Activated CD4-positive, alpha-beta memory T cell treated with anti-CD3 and anti-CD28 coated beads, Interleukin-2, amount 10 ng/mL, durations not matched to agents 7 days and 5 days (primary cell): ENCODE measurements at places on chromosomes 4 and X. TPM values are rescaled to one million over a fixed set of nuclear protein-coding genes. Genes with fewer than 3 reads are reported as not detected.

DNA sequence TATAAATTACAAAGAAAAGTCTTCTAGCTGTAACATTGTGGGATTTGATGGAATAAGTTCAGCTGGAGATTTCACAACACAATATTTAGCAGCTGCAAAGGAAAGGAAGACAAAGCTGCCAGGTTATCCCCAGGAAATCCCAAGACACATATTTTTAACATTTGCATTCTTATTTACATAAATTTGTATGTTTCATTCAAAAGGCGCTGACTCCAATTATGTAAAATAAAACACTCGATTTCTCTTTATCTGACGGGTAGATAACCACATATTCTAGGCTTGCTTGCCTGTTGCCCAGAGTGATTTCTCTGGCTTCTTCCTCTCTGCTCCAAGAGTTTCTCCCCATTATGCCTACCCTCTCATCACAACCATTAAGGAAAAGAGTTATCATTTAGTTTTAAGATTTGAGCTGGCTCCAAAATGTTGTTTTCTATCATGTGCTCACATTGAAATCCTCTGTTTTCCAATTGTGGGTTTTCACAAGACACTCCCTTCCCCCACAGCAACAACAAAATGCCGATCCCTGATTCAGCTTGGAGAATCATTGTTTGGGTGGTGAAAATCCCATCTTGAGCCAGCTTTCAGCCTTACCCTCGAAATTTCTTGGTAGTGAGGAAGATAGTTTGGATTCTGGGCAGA, 128.2 kb upstream of the RASGEF1B start:
- no peak for DNase-seq

The ATRX gene
- 67.6 TPM for total RNA-seq

DNA sequence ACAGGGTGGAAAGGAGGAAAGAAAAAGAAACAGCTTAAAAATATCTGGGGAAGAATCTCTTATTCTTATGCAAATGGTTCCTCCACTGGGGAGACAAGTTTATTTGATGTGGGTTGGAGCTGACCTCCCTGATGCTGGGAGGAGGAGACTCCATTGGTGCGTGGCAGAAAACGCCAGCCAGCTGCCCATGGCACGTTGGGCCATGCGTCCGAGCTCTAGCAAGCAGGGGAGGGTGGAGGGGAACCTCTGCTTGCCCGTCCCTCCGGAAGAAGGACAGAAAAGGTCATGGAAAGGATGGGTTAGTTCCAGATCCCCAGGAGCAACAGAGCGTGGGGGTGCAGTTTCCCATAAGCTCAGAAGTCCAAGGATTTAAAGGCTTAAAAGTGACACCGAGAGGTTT, 210.4 kb downstream of the KLHL4 start:
- DNase-seq, result no peak

GRCh38 chr4:71303287-71303686, 35.5 kb upstream of the SLC4A4 start:
- no peak for DNase-seq

DNA sequence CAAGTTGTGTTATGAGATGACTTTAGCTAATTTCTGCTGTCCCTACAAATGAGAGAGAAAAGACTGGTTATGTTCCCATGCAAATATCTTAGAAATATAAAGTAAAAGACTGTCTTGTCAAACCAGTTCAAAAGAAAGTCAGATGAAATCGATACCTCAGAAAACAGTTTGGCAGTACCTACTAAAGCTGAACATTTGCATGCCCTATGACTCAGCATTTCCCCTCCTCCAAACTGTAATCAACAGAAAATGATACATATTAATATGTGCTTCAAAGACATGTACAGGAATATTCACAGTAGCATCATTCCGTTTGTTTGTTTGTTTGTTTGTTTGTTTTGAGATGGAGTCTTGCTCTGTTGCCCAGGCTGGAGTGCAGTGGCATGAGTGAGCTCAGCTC, 90.3 kb downstream of the ARX start:
- no peak for DNase-seq

DNA sequence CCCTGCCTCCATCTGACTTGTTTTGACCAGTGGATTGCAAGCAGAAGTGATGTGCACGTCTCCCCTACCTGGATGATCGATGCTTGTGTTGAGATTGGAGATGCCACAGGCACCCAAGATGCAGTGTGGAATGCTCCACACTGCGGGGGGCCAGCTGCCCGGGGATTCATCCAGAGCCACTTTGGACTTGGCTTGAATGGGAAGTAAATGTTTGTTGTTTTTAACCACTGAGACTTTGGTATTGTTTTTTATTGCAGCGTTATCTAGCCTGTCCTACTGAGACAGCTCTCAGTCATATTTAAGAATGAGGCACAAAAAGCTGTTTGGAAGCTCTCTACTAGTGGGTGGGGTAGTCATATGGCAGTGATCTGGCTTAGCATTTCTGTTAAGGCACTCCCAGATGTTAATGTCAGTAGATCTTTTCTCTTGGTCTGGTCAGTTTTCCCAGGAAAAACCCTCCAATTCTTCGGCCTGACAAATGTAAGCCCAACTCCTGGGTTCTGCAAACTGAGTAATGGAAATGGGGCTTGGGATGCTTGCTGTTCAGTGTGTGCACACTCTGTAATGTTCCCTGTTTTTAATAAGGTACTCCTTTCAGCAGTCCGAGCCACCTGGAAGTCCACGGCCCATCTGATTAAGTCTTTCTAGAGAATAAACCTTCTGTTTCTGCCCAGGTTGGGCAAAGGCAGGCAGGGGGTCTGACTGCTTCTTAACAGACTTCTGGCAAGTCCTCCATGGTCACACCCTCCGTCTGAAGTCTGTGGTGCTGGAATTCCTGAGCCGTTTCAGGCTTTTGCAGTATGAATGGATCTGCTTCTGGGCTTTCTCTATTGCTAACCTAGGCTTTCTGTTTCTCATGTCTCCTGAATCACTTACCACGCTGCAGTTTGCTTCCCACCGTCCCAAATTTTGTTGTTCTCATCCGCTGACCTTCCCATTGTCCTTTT, 74.8 kb downstream of the WWC2 start:
- DNase-seq, result no peak

DNA sequence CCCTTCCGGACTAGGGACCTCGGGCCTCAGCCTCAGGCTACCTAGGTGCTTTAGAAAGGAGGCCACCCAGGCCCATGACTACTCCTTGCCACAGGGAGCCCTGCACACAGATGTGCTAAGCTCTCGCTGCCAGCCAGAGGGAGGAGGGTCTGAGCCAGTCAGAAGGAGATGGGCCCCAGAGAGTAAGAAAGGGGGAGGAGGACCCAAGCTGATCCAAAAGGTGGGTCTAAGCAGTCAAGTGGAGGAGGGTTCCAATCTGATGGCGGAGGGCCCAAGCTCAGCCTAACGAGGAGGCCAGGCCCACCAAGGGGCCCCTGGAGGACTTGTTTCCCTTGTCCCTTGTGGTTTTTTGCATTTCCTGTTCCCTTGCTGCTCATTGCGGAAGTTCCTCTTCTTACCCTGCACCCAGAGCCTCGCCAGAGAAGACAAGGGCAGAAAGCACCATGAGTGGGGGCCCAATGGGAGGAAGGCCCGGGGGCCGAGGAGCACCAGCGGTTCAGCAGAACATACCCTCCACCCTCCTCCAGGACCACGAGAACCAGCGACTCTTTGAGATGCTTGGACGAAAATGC, at the start of gene WAS:
WAS (plus strand) TSS at position 389 of the 572 bp plus-strand sequence; CDS start at position 444, 55 bp downstream.
- DNase-seq, result peak; percentile 64

The HTN1 gene
- not detected for total RNA-seq

GRCh38 chrX:76454456-76454927, 27.0 kb downstream of the MAGEE1 start:
- no peak for DNase-seq

DNA sequence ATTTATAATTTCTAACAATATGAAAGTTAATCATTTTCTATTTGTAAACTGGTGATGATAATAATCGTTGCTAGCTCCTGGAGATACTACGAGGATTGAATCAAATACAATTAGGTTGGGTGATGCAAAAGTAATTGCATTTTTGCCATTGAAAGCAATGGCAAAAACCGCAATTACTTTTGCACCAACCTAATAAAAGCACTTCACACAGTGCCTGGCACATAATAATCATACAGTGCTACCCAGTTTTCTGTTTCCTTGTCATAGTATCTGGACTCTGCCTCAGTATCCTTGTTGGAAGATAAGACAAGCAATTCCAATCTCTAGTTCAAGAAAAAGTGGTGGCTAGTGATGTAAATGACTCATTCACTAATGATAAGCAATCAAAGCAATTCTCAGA, 176.8 kb upstream of the TRPC5 start:
- DNase-seq, result no peak

- DNase-seq, result no peak
These were observed 1190.2 kb upstream of the AGA start for GRCh38 chr4:178632415-178632814.

GRCh38 chr4:48203819-48204218, 65.8 kb downstream of the TEC start:
- no peak for DNase-seq

GRCh38 chr4:174763454-174764104, 65.5 kb downstream of the GLRA3 start:
- no peak for DNase-seq

The CLIC2 gene
- 0.50 TPM for total RNA-seq

DNA sequence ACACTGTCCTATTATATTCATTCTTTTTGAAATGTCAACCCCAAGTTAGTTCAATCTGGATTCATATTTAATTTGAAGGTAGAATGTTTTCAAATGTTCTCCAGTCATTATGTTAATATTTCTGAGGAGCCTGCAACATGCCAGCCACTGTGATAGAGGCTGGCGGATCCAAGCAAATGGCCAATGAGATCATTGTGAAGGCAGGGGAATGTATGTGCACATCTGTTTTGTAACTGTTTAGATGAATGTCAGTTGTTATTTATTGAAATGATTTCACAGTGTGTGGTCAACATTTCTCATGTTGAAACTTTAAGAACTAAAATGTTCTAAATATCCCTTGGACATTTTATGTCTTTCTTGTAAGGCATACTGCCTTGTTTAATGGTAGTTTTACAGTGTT, 1.6 kb downstream of the CXCL1 start:
- no peak for DNase-seq

The DCAF12L2 gene
- total RNA-seq, result not detected
